ENCODE measurements at places on chromosomes 1 and 21.

- no peak for DNase-seq
These were observed 136.2 kb downstream of the SLC35F3 start for GRCh38 chr1:234040446-234041317.

- peak; percentile 17 for DNase-seq
These were observed 356 bp downstream of the TSPAN1 start for GRCh38 chr1:46175243-46175642.

DNA sequence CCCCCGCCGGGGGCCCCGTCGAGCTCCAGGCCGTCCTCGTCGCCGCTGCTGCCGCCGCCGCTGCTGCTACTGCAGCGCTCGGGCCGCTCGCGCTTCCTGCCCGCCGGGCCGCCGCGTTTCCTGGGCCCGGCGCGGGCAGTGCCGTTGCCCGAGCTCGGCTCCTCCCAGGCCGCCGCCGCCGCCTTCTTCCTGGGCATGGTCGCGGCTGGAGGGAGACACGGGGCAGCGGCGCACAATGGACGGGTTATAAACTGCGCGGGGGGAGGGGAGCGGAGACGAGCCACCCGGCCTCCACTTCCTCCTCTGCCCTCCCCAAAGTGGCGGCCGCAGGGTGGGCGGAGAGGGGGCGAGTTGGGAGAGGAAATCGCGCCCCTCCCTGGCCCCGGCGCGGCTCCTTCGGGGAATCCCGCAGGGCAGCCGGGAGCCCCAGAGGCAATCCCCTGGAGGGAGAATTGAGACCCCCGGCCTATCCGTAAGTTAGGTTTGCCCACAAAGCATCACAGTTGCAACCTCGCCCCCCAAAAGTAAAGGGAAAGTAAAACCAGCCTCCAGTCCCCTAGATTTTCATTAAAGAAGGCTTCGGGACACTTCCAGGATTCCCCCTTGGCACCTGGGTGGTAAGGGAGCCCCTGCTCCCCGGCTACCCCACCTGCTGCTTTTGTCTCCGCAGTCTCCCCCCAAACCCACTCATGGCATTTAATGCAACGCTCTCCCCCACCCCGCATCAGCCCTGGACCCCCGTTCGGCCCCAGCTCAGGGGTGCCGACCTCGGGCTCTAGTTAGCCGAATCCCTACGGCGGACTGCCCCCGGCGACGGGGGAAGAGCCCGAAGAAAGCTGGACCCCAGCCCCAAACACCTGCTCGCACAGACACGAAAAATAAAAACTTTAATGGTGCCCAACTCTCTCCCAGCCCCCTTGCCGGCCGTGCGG lies 893 bp downstream of the RCC2 start:
- peak; percentile 83 for DNase-seq

DNA sequence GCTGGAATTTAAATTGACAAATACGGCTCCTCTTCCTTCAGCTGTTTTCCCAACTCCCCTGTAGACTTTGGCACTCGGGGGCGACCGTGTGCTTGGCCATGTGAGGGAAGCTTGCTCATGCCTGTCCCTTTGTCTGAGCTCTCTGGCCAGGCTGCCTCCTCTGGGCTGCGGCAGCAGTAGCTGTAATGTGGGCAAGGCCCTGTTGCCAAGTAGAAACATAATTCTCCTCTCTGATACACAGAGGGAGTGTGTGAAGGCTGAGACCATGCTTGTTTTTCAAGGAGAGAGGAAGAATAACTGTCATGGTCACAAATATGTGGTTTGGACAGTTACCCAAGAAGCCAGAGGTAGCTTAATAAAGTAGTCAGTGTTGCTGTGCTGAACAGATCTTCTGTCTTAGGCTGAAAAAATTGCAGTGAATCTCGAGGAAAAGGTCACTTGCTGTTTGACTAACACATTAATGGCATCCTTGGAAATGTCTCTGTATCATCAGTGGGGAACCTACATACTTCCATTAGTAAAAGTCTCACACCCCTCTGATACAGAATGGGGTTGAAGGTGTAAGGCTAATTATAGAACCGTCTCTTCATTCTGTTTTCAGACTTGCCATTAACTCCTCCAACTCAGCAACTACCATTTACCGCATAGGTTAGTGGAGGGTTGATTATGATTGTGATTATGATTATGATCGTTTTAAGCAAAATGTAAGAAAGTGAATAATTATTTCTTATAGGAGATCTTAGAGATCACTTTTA lies 94.6 kb downstream of the TGFB2 start:
- DNase-seq: no peak

- no peak for DNase-seq
These were observed 11.6 kb downstream of the NTNG1 start for GRCh38 chr1:107152395-107152794.

GRCh38 chr1:205319081-205320018 lies 2.2 kb downstream of the NUAK2 start:
- DNase-seq: peak; percentile 40

DNA sequence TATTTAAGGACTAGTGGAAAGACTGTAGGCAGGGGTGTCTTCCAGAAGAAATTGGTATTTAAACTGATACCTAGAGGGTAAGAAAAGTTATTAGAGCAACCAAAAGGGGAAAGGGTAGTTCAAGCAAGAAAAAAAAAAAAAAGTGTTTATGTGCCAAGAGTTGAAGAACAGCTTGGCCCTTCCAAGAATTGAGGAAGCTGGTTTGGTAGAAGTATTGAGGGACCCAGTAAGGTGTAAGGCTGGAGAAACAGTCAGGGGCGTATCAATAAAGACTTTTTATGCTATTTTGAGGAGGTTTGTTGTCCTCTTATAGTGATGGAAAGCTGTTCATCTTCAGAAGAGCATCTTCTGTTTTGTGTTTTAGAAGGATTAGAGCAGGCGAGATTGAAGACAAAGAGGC lies 108.3 kb downstream of the PTPRC start:
- DNase-seq: no peak

DNA sequence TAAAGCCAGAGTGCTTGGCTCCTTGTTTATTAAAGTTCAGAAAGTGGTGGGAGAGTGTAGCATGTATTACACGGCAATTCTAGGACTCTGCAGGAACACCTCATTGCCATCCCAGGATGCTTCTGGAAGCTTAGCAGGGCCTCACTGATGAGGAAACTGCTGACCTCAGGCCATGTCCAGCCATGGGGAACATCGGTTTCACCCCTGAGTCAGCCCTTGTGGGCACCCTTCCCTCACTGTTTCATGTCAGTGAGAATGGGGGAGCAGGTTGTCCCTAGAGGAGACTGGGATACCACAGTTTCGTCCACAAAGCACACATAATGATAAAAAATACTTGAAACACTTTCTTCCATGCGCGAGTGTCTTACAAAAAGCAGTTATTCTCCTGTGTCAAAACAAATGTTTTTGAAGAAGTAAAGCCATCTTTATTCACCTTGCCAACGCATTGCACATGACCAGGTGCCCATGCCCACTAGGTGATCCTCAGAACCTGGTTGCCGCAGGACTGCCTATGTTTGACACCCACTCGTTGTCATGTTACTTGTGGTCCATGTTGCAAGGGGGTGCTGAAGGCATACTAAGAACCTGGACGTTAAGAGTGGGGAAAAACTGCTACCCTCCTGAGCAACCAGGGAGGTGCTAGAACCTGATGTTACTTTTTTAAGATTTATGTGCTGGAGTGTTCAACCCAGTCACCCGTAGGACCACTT lies 41.2 kb upstream of the TTC22 start:
- no peak for DNase-seq

DNA sequence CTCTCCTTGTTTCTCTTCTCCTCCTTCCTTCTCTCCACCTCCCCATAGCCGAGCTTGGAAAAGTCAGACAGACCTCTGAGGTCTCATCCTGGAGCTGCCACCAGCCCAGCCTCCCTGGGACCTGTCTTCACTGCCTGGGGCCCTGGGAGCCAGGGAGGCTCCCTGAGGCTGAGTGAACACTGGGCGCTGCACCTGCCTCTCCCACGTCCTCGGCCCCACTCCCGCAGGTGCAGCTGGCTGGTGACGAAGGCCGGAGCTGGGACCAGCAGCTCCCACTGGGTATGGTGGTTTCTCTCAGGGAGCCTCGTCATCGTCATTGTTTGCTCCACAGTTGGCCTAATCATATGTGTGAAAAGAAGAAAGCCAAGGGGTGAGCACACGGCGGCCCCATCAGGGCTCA lies 5.3 kb downstream of the TNFRSF14 start:
- DNase-seq: no peak

GRCh38 chr21:38834725-38835124 lies 29.0 kb downstream of the ETS2 start:
- no peak for DNase-seq

DNA sequence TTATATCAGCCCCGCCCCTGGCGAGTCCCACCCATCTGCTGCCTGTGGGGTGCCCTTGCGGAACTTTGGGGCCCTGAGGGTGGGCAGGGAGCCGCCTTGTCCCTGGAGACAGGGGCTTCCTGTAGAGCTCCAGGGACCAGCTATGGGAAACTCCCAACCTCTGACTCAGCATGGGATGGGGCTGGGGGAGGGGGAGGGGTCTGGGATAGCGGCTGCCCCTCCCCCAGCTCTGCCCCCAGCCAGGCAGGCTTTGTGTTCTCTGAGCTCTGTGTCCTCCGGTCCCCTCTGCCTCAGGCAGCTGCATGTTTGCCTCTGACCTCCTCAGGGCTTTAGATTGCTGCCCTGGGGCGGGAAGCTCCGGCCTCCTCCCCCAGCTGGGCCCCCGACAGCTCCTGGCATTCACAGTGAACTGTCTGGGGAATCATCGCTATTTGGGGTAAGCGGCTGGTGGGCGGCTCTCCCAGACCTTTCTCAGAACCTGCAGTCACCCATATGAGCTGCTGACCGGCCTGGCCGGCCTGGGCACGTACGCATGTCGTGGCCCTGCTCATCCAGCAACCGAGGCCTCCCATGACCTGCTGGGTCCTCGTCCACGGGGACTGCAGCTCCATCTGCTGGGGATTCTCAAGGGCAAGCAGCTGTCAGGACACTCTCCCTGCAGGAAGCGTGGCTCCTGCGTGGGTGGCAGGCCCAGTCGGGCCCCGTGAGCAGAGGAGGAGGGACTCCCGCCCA lies 17.1 kb downstream of the ARHGEF16 start:
- no peak for DNase-seq

DNA sequence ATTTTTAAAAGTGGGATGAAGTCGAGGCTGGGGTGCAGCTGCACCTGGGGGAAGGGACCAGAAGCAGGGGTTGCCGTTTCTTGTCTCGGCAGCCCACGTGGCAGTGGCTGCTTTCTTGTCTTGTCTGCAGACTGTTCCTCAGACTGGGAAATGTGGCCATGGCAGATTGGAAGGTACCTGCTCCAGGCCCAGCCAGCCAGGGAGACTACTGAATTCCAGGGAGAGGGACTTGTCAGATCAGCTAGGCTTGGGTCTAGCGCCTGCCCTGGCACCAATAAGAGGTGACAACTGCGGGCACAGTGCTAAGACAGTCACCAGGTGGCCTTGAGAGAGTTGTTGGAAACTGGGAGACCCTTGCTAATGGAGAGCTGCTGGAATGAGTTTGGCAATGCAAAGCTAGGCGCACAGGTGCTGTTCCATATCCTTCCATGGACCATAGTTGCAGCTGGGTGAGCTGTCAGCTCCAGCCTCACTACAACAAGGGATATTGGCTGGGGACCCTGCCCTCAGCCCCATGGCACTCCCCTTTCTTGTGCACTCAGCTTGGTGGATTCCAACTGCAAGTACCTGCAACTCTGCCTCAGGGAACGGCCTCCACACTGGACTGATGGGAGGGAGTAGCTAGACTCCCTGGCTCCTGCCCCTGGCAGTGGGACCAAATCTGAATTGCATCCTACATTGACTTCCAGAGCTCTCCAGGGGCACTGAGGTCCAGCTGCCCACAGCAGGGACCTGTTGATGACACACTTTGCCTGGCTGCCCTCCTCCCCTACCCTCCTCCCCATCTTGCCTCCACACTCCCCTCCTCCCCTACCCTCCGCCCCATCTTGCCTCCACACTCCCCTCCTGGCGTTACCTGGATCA lies 9.9 kb upstream of the IL22RA1 start:
- DNase-seq: no peak

DNA sequence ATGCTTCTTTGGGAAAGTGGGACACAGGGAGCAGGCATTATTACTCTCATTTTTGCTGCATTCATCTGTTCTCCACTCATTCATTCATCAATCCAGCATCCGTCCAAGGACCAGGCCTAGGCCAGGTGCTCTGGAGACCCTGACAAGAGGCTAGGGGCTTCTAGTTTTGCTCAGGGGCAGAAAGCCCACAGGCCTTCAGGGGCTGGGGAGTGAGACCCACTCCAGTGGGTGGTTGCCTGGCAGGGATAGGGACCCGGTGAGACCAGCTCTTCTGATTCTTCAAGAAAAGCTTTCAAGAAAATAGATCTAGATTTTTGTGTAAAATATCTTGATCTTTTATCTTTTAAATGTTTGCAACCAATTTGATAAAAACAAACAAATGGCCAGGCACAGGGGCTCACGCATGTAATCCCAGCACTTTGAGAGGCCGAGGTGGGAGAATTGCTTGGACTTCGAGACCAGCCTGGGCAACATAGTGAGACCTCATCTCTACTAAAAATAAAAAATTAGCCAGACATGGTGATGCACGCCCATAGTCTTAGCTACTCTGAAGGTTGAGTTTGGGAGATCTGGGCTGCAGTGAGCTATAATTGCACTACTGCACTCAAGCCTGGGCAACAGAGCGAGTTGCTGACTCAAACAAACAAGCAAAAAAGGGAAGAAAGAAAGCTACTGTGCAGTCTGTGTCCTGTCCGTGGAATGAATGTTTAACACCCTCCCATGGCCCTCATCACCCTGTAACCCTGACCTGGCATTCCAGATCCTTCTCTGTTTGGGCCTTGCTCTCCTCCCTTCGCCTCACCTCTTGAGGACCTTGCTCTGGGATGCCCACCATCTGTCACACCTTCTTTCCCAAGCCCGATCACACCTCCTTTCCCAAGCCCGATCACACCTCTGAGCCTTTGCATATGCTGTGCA lies 17.3 kb upstream of the LRP8 start:
- DNase-seq: no peak

DNA sequence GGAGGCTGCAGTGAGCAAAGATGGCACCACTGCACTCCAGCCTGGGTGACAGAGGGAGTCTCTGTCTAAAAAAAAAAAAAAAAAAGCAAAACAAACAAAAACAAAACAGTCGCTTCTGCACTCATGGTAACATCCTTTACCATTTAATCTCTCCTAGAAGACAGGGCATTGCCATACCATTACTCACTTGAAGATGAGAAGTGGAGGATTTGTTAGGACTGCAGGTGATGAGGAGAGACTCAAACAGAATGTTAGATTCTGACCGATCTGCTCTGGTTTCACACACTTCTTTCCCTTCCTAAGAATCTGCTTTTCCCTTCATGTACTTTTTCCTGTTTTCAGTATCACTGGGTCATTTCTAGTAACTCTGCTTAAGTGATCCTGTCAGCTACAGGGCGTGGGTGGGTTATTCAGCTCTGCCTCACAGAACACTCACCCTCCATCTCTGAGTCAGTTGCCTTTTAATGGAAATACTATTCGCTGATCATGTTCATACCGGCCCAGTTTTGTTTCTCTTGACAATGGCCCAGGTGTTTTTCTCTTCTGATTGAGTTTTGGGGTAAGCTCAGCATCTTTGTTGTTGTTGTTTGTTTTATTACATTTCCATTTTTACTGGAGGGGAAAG lies 148.0 kb upstream of the ERG start:
- peak; percentile 69 for DNase-seq

DNA sequence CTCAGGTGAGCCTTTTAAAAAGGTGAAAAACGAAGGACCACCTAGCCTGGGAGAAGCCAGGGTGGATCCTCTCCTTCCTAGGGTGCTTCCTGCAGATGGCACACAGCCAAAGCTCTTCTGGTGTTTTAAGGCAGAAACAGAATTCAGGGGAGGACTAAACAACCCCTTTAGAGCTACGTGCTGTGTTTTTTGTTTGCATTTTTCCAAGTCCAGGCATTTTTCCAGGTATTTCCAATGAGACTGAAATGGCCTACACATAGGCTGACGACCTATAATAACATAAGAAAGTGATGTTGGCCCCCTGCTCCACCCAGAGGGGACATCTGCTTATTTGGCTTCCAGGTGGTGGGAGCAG lies 83.8 kb downstream of the CAPZB start:
- no peak for DNase-seq

- DNase-seq: no peak
These were observed 65.5 kb upstream of the BACH1 start for GRCh38 chr21:29233256-29233546.

Measured in activated CD4-positive, alpha-beta T cell treated with anti-CD3 and anti-CD28 coated beads for 48 hours (primary cell).